COLO829 (cell line): ENCODE measurements at places on chromosomes 7 and 10.

- no peak for DNase-seq
Observed at GRCh38 chr10:37930423-37930822, 46.0 kb downstream of the ZNF25 start.

- no peak for DNase-seq
Observed at GRCh38 chr10:61965703-61966395, 64.3 kb downstream of the ARID5B start.

DNA sequence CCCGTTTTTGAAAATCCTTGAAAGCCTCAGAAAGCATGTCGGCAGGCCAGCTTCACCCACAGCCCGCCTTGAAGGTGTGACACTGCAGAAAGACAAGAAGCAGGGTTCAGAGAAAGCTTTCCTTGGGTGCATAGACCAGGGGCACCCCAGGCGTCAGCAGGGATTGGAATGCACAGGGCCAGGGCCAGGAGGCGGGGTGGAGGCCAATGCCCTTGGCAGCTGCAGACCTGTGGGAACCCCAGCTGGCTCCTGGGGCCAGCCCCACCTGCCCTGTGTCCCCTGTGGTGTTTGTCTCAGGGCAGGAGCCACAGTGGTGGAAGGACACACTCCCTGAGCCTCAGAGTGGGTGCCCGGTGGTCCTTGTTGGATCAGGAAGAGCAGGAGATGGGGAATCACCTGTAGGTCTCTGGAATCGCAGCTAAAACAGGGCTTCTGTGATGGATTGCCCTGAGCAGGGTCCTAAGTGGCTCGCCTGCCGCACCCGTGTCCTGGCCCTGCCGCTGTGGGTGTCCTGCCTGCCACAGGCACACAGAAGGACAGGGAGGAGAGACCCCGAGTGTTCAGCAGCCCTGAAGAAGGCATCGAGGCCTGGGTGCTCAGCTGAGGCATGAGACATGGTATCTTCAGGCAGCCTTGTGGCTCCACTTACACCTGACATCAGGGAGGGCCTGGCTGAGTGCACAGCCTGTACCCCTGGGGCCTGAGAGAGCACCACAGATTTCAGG is 32.5 kb downstream of the ANXA8 start:
- no peak for DNase-seq

DNA sequence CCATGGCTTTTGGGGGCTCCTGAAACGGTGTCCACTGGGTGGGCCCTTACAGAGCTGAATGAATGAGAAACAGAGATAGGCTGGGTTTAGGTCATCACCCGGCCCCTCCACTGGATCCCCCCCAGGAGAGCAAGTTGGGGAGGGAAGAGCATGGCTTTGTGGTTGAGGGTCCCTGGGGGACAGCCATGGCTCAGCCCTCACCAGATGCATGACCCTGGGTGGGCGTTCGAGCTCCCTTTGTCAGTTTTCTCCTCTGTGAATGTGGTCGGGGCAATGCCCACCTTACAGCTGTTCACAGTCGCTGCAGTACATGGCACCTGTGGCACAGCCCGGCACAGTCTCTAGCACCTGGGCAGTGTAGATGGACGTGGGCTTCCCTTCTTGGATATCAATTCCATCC is 40.6 kb upstream of the CXCL12 start:
- no peak for DNase-seq

- no peak for DNase-seq
Observed at GRCh38 chr7:23759671-23760391, 49.8 kb downstream of the STK31 start.

- DNase-seq, result no peak
Observed at GRCh38 chr7:141911391-141911790, 4.8 kb upstream of the OR9A4 start.

- no peak for DNase-seq
Observed at GRCh38 chr7:139808427-139808826, 20.6 kb upstream of the TBXAS1 start.

- DNase-seq, result no peak
Observed at GRCh38 chr7:1359051-1359400, 100.2 kb downstream of the MICALL2 start.

DNA sequence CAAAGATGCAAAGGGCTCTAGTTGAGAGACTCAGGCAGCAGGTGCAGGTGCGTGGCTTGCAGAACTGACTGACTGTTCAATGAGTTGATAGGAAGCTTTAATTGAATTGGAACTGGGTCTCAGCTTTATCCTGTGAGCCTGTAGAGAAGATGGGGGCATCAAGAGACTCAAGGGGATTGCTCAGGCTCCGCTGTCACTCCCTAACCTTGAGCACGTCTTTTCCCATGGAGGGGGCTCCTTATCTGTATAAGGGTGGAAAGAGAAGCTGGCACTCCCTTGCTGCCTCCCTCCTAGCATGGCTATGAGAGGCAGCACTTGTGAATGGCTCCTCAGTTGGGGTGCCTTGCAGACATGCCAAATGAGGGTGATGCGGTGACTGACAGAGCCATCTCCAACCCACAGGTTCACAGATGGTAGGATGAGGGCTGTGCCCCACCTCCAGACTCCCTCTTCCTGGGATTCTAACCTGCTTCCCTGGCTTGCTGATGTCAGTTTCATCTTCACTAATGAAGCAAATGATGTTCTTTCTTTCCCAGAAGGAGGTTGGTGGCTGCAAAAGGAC is 12.4 kb upstream of the PLEKHA1 start:
- no peak for DNase-seq
